Tibial nerve (tissue), 4 donors: ENCODE measurements at places on chromosomes 12 and 14.

DNA sequence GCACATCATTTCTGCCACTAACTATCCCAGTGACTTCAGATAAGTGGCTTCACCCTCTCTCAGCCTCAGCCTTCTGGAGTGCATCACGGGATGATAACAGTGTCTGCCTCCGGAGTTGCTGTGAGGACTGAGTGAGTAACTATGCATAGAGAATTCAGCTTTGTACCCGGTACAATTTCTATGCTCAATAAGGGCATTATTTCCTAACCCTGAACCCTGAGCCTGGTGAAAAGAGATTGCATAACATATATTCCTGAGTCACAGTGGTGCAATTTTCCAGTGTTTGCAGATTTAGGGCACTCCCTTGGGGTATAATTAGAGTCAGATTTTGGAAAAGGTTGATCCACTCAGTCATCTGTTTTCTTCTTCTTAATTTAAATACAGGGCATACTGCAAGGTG is 181.1 kb downstream of the PTPN11 start:
- no peaks in the 10 kb centered on the region for H3K27me3 ChIP-seq
- no peak overlapping the region for H3K4me3 ChIP-seq
- no peaks in the 10 kb centered on the region for H3K36me3 ChIP-seq
- DNase-seq: no peak
- no peak overlapping the region for H3K27ac ChIP-seq

GRCh38 chr12:131445795-131446194 is 265.1 kb upstream of the SFSWAP start:
- no peak for DNase-seq
- H3K4me1 ChIP-seq: no peaks in the 10 kb centered on the region
- H3K36me3 ChIP-seq: no peaks in the 10 kb centered on the region
- no peak overlapping the region for H3K4me3 ChIP-seq
- H3K27me3 ChIP-seq: no peaks in the 10 kb centered on the region

- no peak overlapping the region for H3K4me3 ChIP-seq
- no peak for DNase-seq
- no peaks in the 10 kb centered on the region for H3K27me3 ChIP-seq
- H3K36me3 ChIP-seq: no peaks in the 10 kb centered on the region
- H3K27ac ChIP-seq: no peak overlapping the region
- H3K4me1 ChIP-seq: no peaks in the 10 kb centered on the region
These were observed 384.3 kb downstream of the ADAMTS20 start for GRCh38 chr12:43167691-43168090.

GRCh38 chr14:79281244-79282152 is 929.8 kb downstream of the DIO2 start:
- H3K36me3 ChIP-seq: no peaks in the 10 kb centered on the region
- H3K27me3 ChIP-seq: peaks cover 29% of the 10 kb centered on the region
- peaks cover 34% of the 10 kb centered on the region for H3K4me1 ChIP-seq
- H3K27ac ChIP-seq: peak overlapping the region; percentile 82
- no peak for DNase-seq
- H3K4me3 ChIP-seq: peak overlapping the region; percentile 48

- H3K27me3 ChIP-seq: no peaks in the 10 kb centered on the region
- H3K36me3 ChIP-seq: no peaks in the 10 kb centered on the region
- H3K4me3 ChIP-seq: no peak overlapping the region
- no peak overlapping the region for H3K27ac ChIP-seq
- no peak for DNase-seq
These were observed 57.3 kb downstream of the BCL11B start for GRCh38 chr14:99214701-99215100.

- no peaks in the 10 kb centered on the region for H3K27me3 ChIP-seq
- no peak overlapping the region for H3K4me3 ChIP-seq
- DNase-seq: no peak
- no peak overlapping the region for H3K27ac ChIP-seq
- H3K36me3 ChIP-seq: no peaks in the 10 kb centered on the region
These were observed 34.2 kb downstream of the ARID4A start for GRCh38 chr14:58332561-58332960.

DNA sequence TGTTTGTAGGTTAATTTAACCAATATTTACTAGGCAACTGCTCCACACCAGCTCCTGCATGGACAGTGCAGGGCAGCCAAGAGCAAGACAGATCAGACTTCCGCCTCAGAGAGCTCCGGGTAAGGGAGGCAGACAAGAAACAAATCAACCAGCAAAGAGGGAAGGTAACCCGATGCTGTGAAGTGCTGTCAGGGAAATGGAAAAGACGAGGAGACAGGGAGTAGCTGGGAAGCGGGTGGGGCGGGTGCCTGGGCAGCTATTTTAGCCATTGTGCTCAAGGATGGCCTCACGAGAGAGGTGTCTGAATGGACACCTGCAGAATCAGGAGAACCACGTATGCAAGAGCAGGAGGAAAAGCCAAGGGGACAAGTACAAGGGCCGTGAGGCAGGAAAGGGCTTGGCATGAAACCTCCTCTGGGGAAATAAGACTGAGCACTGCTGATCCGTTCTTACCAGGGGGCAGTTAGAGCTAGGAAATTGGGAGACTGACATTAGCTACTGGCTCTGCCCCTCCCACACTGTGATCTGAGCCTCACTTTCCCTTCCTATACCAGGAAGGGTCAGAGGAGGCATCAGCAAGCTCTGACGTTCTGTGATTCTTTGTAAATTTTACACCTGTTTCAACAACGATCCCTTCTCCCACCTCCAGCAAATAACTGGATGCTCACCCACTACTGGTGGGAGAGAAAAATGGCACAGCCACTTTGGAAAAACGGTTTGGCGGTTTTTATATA is 6.5 kb upstream of the TMEM119 start:
- no peak for DNase-seq
- H3K27me3 ChIP-seq: peaks cover 3% of the 10 kb centered on the region
- H3K4me3 ChIP-seq: no peak overlapping the region
- no peaks in the 10 kb centered on the region for H3K4me1 ChIP-seq
- H3K27ac ChIP-seq: no peak overlapping the region
- H3K36me3 ChIP-seq: no peaks in the 10 kb centered on the region

DNA sequence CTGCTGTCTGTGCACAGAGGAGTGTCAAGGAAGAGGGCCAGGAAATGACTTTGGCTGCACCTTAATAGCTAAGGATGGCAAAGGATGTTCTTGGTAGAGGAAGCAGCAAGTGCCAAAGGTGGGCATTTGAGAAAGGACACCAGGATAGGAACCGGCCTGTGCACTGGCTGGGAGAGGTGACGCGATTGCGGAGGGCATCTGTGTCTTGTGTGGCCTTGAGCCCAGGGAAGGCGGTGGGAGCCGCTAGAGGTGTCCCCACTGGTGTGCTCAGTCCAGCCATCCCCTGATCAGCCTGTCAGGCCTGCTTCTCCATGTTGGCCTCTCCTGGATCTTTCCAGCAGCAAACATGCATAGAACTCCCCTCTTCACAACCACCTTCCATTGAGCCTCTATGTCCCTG is 30.2 kb downstream of the PAPLN start:
- H3K4me3 ChIP-seq: no peak overlapping the region
- H3K4me1 ChIP-seq: no peaks in the 10 kb centered on the region
- H3K27ac ChIP-seq: no peak overlapping the region
- DNase-seq: no peak

DNA sequence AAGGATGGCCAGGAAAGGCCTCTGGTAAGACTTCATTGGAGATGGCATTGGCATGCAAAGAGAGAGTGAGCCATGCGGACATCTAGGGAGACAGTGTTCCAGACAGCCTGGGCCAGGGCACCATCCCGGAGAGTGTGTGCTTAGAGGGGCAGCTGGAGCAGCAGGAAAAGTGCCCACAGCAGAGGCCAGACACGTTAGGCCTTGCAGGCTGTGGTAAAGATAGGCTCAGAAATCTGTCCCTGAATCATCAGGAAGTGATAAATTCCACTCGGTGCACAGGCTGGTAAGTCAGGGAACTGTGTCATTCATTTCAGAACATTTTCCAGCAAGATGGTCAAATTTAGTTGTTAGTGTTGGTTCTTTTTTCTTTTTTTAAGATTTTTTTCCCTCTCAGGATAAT is 8.8 kb downstream of the GALNT16 start:
- no peaks in the 10 kb centered on the region for H3K36me3 ChIP-seq
- DNase-seq: no peak
- no peaks in the 10 kb centered on the region for H3K4me1 ChIP-seq
- peaks cover 2% of the 10 kb centered on the region for H3K27me3 ChIP-seq
- H3K27ac ChIP-seq: no peak overlapping the region

DNA sequence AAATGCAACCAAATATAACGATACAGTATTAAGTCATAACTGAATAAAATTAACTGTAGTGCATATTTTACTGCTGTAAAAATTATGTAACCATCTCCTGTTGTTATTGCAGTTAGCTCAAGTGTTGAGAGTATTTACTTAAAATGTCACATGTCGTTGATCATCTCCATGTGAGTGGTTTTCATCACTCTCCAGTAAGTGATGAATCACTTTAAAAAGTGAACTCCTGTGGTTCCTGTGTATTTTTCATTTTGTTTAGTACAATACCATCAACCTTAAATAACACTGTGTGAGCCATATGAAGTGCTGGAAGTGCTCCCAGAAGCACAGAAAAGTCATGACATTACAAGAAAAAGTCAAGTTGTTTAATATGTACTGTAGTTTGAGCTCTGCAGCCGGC is 104.7 kb upstream of the SLCO1B1 start:
- no peak for DNase-seq
- H3K4me3 ChIP-seq: no peak overlapping the region
- H3K27me3 ChIP-seq: no peaks in the 10 kb centered on the region
- H3K36me3 ChIP-seq: no peaks in the 10 kb centered on the region
- H3K27ac ChIP-seq: no peak overlapping the region

GRCh38 chr12:93880853-93881522 is 203.8 kb downstream of the CRADD start:
- H3K27ac ChIP-seq: no peak overlapping the region
- H3K27me3 ChIP-seq: no peaks in the 10 kb centered on the region
- DNase-seq: no peak
- H3K4me1 ChIP-seq: no peaks in the 10 kb centered on the region

DNA sequence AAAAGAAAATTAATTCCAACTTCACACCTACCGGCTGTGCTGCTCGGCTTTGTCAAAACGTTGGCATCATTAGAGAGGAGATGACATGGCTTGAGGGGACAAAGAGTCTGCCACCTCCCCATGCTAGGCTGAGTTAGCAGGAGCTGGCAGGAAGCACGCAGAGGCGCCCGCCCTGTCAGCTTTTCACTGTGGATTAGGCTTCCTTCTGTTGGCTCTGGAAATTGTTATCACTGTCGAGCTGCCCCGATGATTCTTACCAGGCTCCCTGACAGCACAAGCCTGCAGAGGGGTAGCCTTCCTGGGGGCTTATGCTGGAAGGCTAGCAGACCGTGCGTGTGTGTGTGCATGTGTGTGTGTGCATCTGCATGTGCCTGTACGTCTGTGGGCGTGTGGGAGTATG is 490.9 kb upstream of the TBX3 start:
- H3K4me3 ChIP-seq: no peak overlapping the region
- H3K27ac ChIP-seq: no peak overlapping the region
- H3K36me3 ChIP-seq: no peaks in the 10 kb centered on the region
- DNase-seq: no peak

GRCh38 chr12:105724641-105725040 is 394.1 kb downstream of the C12orf75 start:
- DNase-seq: no peak
- no peaks in the 10 kb centered on the region for H3K27me3 ChIP-seq
- H3K4me1 ChIP-seq: no peaks in the 10 kb centered on the region
- no peaks in the 10 kb centered on the region for H3K36me3 ChIP-seq
- H3K27ac ChIP-seq: no peak overlapping the region

DNA sequence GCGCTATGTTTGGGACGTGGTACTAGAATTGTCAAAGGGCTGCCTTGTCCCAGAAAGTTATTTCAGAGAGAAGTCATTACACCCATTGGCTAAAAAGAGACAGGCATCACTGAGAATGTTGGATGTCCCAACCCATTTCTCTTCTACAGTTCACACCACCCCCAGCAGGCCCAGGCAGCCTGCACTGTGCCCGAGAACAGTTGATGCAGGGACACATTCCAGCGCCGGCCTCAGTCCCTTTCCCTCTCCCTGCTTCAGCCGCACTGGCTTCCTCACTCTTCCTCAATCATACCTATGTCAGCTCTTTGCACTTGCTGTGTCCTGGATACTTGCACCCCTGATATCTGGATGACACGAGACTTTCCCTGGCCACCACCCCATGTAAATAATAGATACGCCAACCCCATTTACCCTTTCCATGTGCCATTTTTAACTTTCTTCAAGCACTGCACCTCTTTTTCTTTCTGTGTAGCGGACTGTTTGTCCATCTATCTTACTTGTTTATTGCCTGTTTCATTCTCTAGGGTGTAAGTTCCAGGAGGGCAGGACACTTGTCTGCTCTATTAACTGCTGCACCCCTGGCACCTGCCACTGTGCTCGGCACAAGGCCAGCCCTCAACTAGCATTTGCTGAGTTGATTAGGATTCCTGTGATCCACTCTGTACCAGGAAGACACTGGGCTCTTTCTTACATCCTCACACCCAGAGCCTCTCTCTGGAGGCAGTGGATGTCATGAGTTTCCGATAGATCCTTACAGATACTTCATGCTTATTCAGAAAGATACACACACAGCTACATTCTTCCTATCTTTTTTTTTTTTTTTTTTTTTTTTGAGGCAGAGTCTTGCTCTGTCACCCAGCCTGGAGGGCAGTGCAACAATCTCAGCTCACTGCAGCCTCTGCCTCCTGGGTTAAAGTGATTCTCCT is 76.6 kb upstream of the CEP83 start:
- H3K4me3 ChIP-seq: no peak overlapping the region
- no peak overlapping the region for H3K27ac ChIP-seq
- no peak for DNase-seq
- peaks cover 7% of the 10 kb centered on the region for H3K4me1 ChIP-seq
- H3K36me3 ChIP-seq: no peaks in the 10 kb centered on the region

DNA sequence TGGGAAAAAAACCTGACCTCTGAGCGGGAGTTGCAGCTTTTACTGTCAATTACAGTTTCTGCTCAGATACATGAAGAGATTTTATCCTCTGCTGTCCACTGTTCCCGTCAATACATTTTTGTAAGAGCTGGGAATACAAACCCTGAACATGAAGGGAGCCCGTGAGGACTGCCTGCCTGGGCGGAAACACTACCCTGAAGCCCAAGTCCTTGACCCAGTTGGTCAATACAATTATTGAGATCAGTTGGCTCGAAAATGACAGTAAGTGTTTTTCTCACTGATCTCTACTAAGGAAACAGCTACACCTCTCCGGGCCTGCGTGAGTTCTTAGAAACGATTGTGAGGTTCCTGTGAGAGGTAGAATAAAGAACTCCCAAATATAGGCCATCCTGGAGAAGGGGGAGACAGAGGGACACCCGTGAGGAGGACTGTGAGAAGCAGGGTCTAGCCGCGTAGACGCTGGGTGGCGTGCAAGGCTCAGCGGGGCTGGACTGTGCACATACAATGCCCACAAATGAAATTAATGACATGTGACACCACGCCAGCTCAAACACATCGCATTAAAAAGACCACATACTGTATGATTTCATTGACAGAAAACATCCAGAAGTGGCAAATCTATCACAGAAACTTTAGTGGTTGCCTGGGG is 509.5 kb downstream of the TMEM132D start:
- H3K27ac ChIP-seq: no peak overlapping the region
- H3K27me3 ChIP-seq: no peaks in the 10 kb centered on the region
- H3K4me1 ChIP-seq: no peaks in the 10 kb centered on the region
- H3K4me3 ChIP-seq: no peak overlapping the region
- no peak for DNase-seq

GRCh38 chr12:64724201-64724745 is 34.9 kb downstream of the GNS start:
- H3K36me3 ChIP-seq: peaks cover 31% of the 10 kb centered on the region
- no peak overlapping the region for H3K27ac ChIP-seq
- no peaks in the 10 kb centered on the region for H3K4me1 ChIP-seq
- DNase-seq: no peak
- H3K4me3 ChIP-seq: no peak overlapping the region

- no peaks in the 10 kb centered on the region for H3K27me3 ChIP-seq
- no peaks in the 10 kb centered on the region for H3K36me3 ChIP-seq
- no peak overlapping the region for H3K4me3 ChIP-seq
- no peaks in the 10 kb centered on the region for H3K4me1 ChIP-seq
- no peak overlapping the region for H3K27ac ChIP-seq
- DNase-seq: no peak
These were observed 68.5 kb downstream of the BHLHE41 start for GRCh38 chr12:26056335-26056734.
